Heart right ventricle (tissue), 16 donors: ENCODE measurements at places on chromosomes 13 and 19.

GRCh38 chr19:31096935-31097545 lies 252.2 kb downstream of the TSHZ3 start:
- H3K27ac ChIP-seq = no peak overlapping the region
- H3K4me1 ChIP-seq = no peaks in the 10 kb centered on the region
- no peaks in the 10 kb centered on the region for H3K27me3 ChIP-seq
- no peaks in the 10 kb centered on the region for H3K36me3 ChIP-seq

GRCh38 chr19:14116918-14117578 lies 514 bp downstream of the PRKACA start:
- no peaks in the 10 kb centered on the region for H3K36me3 ChIP-seq
- H3K27me3 ChIP-seq = no peaks in the 10 kb centered on the region
- H3K27ac ChIP-seq = peak overlapping the region; percentile 93
- H3K4me3 ChIP-seq = peak overlapping the region; percentile 83
- DNase-seq = peak; percentile 49

DNA sequence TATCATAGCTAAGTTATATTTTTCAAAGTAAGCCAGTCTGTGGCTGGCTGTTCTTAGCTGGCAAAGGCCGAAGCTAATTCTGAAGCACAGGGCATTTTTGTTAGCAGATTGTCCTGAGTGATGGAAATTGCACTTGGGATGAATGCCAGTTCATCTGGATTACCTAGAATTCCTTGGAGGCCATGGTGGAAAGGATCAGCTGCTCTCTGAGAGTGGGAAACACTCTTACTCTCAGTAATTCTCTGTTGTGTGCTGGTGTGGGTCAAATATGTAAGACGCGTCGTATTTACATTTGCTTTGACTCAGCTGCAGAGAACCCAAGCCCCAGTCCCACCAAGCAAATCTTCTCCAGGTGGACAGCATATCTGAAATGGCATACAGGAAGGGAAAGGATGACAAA lies 60.7 kb upstream of the C1QTNF9B start:
- DNase-seq = no peak
- no peak overlapping the region for H3K27ac ChIP-seq
- H3K36me3 ChIP-seq = no peaks in the 10 kb centered on the region
- H3K27me3 ChIP-seq = no peaks in the 10 kb centered on the region

GRCh38 chr13:70388935-70389334 lies 280.7 kb upstream of the KLHL1 start:
- DNase-seq = no peak
- H3K27ac ChIP-seq = no peak overlapping the region
- no peaks in the 10 kb centered on the region for H3K27me3 ChIP-seq
- no peaks in the 10 kb centered on the region for H3K4me1 ChIP-seq
- H3K4me3 ChIP-seq = no peak overlapping the region
- H3K36me3 ChIP-seq = no peaks in the 10 kb centered on the region

DNA sequence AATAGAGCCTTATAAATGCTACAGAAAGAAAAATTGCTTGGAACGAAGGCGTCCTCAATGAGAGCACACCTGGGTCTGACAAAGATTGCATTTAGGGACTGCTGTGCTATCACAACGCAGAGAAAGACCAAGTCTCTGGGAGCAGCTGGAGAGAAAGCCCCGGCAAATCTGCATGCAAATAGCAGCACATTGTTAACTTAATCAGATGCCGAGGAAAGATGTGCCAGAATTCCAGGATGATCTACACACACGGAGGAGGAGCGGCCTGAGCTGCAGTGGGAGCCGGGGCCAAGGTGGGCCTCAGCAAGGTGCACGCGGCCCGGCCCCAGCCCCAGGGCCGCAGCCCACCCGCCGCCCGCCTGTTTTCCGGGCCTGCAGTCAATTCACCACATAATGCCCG lies 1.4 kb downstream of the ZNF536 start:
- no peaks in the 10 kb centered on the region for H3K4me1 ChIP-seq
- H3K4me3 ChIP-seq = no peak overlapping the region
- H3K27me3 ChIP-seq = peaks cover 26% of the 10 kb centered on the region
- no peak for DNase-seq
- no peak overlapping the region for H3K27ac ChIP-seq

DNA sequence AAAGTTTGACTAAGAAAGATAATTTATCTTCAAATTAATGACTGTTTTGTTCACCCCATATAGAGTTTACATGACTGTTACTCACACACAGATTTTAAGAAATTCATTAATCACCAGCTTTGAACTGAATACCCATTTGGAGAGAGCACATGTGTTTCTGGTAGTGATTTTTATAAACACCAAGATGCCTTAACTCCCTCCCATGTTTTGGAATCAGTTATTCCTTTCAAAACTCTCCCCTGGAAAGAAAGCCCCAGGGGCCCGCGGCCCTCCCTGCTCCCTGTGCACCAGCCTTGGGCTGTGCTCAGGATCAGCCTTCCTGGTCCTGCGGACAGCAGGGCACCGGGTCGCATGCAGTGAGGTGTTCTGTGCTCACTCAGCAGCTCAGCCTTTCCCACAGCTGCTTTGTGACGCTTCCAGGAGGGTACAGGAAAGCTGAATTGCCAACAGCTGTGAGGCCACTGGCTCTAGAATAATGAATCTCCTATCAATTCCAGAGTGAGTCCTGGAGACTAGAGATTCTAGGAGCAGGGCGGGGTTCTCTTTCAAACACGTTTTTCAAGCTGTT lies 483.2 kb downstream of the EFNB2 start:
- peaks cover 2% of the 10 kb centered on the region for H3K27me3 ChIP-seq
- H3K27ac ChIP-seq = no peak overlapping the region
- no peak overlapping the region for H3K4me3 ChIP-seq
- no peak for DNase-seq
- no peaks in the 10 kb centered on the region for H3K4me1 ChIP-seq
- no peaks in the 10 kb centered on the region for H3K36me3 ChIP-seq

GRCh38 chr19:28196961-28197360 lies 1016.0 kb downstream of the UQCRFS1 start:
- H3K36me3 ChIP-seq = no peaks in the 10 kb centered on the region
- no peak overlapping the region for H3K27ac ChIP-seq
- H3K4me3 ChIP-seq = no peak overlapping the region

- H3K36me3 ChIP-seq = no peaks in the 10 kb centered on the region
- peaks cover 7% of the 10 kb centered on the region for H3K4me1 ChIP-seq
- DNase-seq = peak; percentile 60
- H3K27me3 ChIP-seq = no peaks in the 10 kb centered on the region
- no peak overlapping the region for H3K4me3 ChIP-seq
Measured at GRCh38 chr19:16062789-16063188, 13.5 kb upstream of the TPM4 start.

DNA sequence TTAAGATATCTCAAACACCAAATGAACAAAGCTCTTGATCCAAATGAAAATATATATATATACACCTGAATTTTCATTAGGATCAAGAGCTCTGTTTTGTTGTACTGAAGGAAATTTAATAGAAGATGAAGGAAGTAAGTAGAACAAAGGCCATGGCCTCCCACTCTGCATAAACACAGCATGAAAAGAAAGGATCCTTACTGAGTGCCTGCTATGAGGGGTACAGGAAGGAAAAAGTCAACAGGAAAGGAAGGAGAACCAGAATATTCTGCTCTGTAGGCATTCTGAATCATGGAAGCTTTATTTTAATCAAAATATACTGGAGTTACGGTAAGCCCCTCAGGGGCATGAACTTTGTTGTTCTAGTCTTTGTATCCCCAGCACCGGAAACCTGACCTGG lies 22.1 kb downstream of the TMTC4 start:
- no peaks in the 10 kb centered on the region for H3K36me3 ChIP-seq
- H3K4me1 ChIP-seq = no peaks in the 10 kb centered on the region
- H3K27ac ChIP-seq = no peak overlapping the region
- H3K4me3 ChIP-seq = no peak overlapping the region
- no peak for DNase-seq
